ENCODE measurements at places on chromosomes 11 and 22. TPM values are rescaled to one million over a fixed set of nuclear protein-coding genes. Genes with fewer than 3 reads are reported as not detected.

HTR3A gene
- polyA plus RNA-seq: not detected

- DNase-seq: no peak
These were observed 7.3 kb downstream of the CERK start for GRCh38 chr22:46730568-46731245.

ZMAT5 gene
- 59.3 TPM for polyA plus RNA-seq

DEPDC5 gene
- polyA plus RNA-seq: 2.2 TPM

OR51B4 gene
- not detected for polyA plus RNA-seq

DNA sequence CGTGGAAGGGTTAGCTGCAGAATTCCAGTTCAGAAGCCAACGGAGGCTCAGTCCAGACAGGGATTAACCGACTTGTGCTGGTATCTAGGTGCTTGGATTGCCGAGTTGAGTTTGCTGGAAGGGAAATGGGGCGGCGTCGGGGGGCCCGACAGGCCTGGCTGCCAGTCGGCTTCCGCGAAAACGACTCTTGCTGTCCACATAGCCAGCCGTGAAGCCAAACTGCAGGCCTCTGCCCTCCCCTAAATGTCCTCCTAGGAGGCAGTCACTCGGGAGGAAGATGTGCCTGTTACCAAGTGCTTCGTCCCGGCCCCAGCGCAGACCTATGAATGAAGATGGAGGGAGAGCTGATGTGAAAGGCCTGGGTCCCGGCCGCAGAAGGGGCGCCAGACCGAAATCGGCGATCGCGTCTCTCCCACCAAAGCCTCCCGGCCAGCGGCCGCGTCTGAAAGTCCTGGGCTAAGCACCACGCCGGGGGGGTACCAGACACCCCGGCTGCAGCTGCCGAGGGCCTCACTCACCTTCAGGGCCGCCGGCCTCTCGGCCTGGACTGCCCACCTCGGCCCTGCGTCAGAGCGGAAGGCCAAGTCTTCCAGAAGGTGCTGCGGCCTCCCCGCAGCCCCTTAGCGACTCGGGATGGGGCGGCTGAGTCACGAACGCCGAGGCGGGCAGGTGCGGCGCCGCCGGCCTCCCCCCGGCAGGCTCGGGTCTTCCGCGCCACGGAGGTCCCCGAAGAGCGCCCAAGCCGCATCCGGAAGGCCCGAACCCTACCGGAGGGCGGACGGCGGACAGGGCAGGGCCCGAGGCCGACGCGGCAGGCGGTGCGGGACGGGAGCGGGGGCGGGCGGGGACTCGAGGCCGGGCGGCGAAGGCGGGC, 7.5 kb downstream of the DPAGT1 start:
- DNase-seq: peak; percentile 57

- no peak for DNase-seq
These were observed 13.0 kb upstream of the OR8A1 start for GRCh38 chr11:124556828-124557227.

DNA sequence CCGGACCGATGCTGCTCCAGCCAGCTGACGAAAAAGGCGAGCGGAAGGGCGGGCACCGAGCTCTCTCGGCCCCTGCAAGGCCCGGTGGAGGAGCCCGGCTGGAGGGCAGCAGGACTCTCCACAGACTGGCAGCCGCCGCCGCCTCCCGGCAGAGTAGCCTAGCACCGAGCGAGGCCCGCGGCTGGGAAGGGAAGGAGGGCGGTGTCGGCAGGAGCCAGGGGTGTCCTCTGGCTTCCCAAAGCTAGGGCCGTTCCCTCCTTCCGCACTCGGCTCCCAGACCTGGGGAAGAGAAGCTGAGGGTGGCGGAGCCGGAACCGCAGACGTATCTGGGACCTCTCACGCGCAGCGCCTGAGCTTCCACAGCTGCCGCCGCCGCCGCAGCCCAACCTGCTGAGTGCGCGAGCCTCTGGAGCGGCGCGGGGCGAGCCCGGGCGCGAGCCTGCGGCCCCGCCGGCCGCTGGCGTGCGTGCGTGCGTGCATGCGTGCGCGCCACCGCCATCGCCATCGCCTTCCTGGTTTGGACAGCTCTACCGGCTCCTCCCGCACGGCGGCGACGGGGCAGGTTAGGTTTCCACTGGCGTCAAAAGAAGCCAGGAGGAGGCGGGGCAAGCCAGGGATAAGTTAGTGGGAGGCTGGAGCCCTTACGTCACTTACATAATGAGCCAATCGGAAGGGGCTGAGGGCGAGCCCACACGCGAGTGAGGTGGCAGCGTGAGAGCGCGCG, at the start of gene RAB6A:
RAB6A (minus strand) TSS at position 396 of the 724 bp plus-strand sequence. CDS start 439 bp downstream, outside the sequence.
- peak; percentile 100 for DNase-seq

DNA sequence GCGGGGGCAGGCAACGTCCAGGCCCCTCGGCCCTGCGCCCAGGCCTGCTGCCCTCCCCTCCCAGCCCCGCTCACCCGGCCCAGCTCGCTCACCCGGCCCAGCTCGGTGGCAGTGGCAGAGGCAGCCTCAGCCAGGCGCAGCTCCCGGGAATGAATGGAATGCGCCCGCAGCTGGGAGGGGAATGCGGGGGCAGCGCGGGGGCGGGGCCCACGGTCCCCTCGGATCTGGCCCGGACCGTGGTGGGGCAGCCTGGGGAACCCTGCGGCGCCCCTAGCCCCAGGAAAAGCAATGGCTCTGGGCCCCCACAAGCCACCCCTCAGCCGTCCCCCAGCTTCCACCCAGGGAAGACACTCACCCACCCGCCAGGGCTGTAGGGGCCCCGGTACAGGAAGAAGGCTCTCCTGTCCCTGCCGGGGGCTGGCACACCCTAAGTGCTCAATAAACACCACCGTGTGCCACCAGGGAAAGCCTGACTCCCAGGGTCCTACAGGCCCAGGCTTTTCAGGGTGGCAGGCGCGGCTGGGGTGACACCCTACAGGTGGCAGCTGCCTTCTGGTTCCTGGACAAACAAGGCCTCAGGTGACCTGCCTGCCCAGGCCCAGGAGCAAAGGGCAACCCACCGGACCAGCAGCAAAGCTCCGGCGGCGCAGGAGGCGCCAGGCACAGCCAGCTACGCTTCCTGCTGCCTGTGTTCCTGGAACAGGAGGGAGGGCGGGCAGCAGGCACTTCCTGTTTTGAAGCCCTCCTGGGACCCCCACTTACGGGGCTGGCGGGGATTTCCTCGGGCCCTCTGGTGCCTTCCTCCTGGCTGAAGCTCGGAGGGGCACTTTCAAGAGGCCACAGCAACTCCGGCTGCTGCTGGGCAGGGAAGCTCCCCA, 13.8 kb downstream of the PLXNB2 start:
- DNase-seq: no peak

- no peak for DNase-seq
These were observed 85.0 kb upstream of the CLPB start for GRCh38 chr11:72519220-72519881.

TEX54 gene
- polyA plus RNA-seq: not detected

ZNF214 gene
- not detected for polyA plus RNA-seq

GRCh38 chr11:130571947-130572584, 123.6 kb downstream of the ADAMTS15 start:
- no peak for DNase-seq

- DNase-seq: no peak
These were observed 60.9 kb downstream of the ENTHD1 start for GRCh38 chr22:39832627-39833074.

DNA sequence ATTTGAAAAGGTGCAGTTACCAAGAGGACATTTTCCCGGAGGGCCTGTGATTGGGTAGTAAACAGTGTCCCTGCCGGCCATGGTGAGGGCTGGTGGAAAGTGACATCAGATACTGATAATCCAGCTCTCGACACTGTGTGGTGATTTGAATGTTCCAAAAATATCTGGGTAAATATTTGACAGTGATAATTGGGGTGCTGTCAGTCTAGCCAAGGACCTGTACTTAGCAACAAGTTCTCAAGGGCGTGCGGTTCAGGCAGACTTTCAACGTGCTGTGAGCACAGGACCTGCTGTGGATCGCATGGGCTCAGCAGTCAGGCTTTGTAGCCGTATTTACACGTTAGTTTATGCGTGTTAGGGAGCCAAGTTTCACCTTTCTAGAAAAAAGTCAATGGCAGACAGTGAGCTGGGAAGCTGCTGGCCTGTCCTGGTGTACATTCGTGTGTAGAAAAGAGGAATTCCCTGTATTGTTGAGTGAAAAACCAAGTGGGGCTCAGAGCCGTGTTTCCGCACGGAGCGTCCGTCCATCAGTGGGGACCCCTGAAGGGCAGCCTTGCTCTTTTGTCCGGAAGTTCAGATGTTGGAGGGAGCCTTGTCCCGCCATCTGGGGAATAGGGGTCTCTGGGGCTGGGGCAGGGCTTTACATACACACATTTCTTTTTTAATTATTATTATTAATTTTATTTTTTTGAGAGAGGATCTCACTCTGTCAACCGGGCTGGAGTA, 11.3 kb downstream of the TRMU start:
- DNase-seq: no peak

PDGFB gene
- polyA plus RNA-seq: 0.15 TPM

OR2AT4 gene
- not detected for polyA plus RNA-seq

DNA sequence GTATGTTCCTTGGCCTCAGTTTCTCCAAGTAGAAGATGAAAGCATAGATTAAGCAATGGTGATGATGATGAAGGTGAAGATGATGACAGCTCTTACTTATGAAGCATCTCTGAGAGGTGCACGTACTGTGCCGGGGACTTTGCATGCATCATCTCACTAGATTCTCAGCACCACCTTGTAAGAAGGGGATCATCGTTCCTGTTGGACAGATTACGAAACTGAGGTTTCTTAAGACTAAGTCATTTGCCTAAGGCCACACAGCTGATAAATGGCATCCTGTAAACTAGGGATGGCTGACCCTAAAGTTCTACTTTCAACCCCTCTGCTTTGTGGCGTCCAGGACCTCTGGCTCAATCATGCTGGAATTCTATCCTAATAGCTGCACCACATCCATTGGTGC, 8.7 kb downstream of the MS4A15 start:
- DNase-seq: no peak

- DNase-seq: no peak
These were observed 959 bp downstream of the CCND1 start for GRCh38 chr11:69641681-69642548.

DNA sequence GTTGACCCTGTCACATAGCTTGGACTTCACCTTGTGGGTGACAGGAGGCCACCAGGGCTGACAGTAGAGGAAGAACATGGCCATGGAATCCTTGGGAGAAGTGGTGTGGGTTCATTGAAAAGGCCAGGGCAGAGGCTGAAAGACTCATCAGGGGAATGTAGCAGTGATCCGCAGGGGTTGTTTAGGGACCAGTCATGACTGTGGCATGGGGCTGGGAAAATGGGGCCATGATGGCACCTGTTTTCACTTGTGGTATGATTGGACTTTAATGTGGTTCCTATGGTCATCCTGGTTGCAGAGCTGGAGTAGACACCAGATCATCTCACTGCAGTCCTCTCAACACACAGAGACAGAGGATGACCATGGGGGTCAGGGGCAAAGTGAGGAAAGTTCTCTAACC, 66.7 kb upstream of the MYEOV start:
- DNase-seq: no peak

DNA sequence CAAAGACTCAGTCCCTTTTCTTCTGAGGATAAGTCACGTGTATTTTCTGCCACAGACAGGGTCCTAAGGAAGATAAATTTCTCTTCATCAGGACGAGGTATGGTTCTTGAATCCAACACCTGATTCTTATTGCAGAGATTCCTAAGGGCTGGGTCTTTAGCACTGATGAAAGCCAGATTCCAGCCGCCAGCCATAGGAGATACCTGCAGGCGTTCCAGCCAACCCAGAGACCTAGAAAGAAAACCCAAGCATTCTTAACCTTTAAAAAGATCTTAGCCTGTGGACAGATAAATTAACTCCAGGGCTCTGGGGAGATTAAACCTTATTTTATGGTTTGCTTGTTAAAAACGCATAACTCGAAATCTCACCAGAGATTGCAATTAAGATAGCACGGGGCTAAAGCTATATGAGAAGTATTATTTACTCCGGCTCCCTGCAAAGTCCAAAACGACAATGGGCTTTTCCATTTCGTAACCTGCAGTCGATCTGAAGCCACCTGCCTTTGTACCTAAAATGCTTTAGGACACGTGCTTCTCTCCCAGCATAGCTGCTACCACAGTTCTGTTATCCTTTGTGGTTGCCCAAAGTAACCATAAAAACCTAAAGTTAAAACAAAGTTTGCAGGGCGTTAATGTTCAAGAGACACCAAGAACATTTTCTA, 104.5 kb downstream of the NXPE2 start:
- no peak for DNase-seq

DNA sequence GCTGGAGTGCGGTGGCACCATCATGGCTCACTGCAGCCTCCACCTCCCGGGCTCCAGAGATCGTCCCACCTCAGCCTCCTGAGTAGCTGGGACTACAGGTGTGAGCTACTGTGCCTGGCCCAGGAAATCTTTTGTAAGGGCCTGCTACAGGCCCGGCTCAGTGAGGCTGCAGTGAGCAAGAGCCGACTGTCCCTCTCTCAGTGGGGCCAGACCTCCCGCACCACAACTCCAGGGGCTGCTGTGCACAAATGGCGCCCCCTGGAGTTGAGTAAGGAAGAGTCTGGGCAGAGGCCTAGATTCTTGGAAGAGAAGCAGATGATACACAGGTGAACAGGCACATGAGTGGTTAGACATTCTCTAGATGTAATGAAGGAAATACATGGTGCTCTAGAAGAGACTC, 7.0 kb downstream of the SERHL2 start:
- peak; percentile 20 for DNase-seq

DNA sequence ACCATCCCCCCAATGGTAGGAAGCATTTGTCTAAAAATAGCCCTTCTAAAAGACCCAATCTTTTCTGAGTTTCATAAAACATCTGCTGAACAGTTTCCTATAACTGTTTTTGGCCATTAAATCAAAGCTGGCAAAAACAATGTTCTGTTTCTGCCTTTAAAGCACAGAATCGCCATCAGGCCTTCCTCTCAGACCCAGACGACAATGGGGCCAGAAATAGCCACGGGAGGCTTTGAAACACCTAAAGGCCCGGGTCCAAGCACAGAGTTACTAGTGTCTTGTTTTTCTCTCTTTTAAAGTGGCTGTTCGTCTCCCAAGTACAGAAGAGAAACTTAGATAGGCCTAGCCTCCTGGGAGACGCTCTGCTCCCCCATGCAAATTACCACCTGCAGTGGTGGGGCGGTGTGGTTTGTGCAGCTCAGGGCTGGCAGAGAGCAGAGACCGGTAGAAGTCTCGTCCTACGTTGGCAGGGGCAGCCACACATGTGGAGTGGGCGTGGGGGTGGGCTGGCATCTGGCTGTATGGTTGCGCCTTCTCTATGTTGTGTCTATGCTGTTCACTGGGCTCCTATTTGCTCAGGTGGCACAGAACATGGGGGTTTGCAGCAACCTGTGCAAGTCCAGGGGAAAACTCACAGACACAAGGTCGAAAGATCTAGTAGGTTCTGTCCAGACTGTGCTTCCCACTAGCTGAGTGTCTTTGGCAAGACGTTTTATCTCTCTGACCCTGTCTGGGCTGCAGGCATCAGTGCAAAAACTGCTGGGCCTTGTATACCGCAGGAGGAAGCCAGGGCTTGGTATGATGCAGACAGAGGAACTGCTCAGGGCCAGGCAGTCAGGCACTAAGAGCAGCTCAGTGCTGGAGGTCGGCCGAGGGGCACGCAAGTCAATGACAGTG, 23.6 kb upstream of the ETS1 start:
- no peak for DNase-seq

DNA sequence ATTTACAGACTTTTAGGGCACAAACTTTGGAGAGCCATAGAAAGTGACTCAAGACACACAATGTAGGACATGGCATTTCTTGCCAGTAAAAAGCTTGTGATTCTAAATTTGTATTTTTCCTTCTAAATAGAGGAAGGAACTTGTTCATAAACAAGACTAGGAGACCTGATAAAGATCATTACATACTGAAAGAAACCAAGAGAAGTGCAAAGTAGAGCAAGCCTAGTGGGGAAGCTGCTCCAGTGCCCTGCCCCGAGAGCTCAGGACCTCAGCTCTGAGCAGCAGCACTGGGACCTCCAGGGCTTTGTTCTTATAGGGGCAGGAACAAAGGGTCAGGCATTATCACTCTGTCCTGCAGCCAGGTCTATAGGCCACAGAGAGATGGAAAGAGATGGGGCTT, 7.2 kb downstream of the IRAG1 start:
- no peak for DNase-seq

All from CD14-positive monocyte (primary cell).